ENCODE measurements at places on chromosomes 3 and 15.

DNA sequence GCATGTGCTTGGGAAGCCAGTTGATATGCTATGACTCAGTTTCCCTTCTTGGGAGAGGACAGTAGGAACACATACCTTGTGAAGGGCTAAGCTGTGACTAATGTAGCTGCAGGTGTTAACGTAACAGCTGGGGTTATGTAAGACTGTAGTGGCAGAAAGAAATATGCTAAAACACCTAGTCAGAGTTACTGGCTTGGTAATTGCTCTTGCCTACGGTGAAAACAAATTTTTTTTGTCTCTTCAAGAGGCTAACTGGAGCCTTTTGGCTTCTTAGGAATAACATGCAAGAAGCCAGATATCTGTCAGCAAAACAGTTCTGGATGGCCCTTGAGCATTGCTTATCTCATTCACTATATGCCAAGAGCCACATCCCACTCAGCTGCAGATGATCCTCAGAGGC, 1.4 kb downstream of the MAPKBP1 start:
- no peak for DNase-seq

- no peak for DNase-seq
Measured at GRCh38 chr3:23629181-23629894, 176.4 kb upstream of the UBE2E1 start.

GRCh38 chr15:100022806-100023205, 289.6 kb upstream of the LYSMD4 start:
- no peak for DNase-seq

DNA sequence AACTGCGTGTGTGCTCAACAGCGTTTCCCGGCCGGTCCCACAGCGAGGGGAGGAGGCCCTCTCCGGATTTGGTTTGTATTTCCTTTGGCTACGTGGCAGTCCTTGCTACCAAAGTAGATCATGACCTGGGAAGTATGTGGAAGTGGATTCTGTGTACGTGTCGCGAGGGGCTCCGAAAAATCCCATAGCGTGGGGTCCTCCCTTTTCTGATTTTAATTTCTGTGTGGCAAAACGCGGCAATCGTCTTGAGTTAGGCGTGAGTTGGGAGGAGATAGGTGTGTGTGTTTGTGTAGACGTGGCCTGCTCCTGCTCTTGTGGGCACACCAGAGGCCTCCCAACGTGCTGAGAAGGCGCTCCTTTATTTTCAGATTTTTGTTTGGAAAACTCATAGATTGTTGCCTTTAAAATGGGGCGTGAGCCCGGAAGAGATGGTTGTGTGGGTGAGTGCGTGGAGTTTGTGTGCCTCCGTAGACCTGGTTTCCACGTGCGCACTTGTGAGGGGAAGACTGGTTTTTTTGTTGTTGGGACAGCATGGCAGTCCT, 1.2 kb downstream of the TRIM71 start:
- DNase-seq, result no peak

- no peak for DNase-seq
Measured at GRCh38 chr3:37726525-37727290, 135.0 kb upstream of the CTDSPL start.

GRCh38 chr3:112755845-112756613, 90.6 kb downstream of the CD200R1L start:
- DNase-seq, result no peak

- no peak for DNase-seq
Measured at GRCh38 chr3:21528291-21528995, 222.6 kb downstream of the ZNF385D start.

GRCh38 chr3:45628746-45629145, 34.2 kb downstream of the LIMD1 start:
- DNase-seq, result no peak

DNA sequence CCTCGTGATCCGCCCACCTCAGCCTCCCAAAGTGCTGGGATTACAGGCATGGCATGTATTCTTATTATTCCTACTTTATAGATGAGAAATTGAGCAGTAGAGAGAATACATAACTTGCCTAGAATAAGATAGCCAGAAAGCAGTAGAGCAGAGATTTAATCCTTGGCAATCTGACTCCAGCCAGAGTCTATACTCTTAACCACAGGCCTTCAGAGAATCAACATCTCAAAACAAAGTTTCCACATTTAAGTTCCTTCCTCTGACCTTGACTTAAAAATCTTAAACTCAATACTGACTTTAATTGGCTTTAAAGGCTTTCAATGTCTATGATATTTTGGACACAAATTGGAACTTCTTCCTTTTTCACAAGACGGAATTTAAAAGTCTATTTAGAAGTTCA, 37.1 kb downstream of the ZNF106 start:
- DNase-seq, result no peak

- DNase-seq, result no peak
Measured at GRCh38 chr3:103047640-103048039, 612.8 kb downstream of the ZPLD1 start.

GRCh38 chr3:16697443-16698147, 92.4 kb upstream of the DAZL start:
- DNase-seq, result no peak

DNA sequence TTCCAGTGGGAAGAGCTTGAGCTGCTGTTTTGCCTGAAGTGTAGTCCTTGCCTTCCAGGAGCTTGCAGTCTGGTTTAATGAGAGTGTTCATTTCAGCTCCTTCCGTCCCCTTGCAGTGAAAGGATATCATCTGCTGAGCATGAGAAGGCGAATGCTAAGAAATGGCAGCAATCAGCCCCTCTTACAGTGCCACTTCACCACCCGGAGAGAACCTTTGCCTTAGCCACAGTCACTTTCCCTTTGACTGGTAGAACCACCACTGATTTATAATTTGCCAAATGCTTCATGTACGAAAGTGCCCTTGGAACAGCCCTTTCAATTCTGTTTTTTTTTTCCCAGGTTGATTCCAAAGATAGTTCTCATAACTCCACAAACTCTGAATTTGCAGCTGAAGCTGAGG, 11.5 kb downstream of the TATDN2 start:
- DNase-seq, result no peak

DNA sequence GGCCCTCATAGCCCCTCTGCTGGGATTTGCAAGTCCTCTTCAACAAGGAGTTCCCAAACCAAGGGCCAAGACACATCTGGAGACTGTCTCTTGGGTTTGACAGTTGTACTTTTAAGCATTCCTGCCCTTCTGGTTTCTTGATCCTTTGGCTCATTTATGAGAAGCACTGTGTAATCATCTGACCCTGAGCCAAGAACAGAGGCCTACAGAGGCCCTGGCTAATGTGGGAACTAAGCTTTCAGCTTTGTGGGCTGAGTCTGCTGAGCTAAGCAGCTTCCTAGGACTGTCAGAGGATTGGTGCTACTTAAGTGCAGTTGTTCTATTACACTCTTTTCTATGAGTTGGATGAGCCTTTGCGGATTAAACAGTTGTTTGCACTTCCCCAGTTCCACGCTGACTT, 178.3 kb downstream of the KBTBD8 start:
- DNase-seq, result no peak

DNA sequence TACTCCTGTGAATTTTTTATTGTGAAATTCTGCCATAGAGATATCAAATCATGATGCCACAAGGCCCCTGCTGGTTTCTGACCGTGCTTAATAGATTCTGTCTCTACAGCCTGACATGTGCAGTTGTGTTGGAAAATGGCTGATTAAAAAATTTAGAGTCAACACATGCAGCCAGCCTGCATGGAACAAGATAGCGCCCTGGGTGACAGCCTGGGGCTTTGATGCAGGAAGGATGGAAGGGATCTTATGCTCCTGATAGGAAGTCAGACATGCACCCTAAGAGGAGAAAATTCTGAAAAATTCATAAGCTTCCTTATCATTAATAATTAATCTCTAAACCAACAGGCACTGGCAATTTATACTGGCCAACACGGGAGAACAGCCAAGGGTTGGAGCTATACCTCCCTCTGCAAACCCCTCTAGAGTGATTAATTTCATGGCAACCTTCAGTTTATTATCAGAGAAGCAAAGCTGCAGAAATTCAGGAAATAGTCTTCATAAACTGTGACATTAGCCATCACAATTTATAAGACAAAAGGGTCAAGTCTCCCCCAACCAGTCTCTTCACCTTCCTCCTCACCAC, 198.4 kb downstream of the CADPS start:
- DNase-seq, result no peak

GRCh38 chr3:16654976-16655375, 49.8 kb upstream of the DAZL start:
- no peak for DNase-seq

DNA sequence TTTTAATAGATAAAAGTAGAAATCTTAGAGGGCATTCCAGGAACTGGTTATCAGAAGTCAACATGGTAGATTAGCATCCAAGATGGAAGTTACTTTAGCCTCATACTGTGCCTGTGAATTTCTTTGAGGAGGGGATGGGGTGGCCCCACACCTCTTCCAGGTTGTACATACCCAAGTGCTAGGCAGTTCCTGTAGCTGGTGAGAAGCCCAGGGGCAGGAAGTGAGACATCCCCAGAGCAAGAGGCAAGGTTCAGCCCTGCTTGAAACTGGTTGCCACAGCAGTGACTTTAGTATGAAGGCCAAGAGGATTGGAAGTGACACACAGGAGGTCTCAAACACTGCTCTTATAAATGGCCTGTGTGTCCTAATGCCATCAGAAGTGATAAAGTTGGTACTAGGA, 11.9 kb downstream of the GTPBP8 start:
- DNase-seq, result no peak

- no peak for DNase-seq
Measured at GRCh38 chr3:113165841-113166240, 45.5 kb upstream of the BOC start.

DNA sequence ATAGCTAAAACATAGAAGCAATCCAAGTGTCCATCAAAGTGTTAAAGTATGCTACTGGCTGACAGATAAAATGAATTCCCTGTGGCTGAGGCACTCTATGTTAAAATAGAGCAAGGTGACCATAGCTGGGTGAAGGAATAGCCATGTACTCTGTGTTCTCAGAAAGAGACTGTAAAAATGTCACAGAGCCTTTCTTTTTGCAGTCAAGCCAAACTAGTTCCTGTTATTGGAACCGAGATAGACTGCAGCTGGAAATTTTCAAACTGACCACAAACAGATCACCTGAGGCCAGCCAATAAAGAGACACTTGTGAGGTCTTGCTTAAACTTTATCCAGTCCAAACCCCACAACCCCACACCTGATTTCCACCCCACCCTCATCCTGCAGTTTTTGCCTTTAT, 422.8 kb upstream of the NAALADL2 start:
- DNase-seq, result no peak

DNA sequence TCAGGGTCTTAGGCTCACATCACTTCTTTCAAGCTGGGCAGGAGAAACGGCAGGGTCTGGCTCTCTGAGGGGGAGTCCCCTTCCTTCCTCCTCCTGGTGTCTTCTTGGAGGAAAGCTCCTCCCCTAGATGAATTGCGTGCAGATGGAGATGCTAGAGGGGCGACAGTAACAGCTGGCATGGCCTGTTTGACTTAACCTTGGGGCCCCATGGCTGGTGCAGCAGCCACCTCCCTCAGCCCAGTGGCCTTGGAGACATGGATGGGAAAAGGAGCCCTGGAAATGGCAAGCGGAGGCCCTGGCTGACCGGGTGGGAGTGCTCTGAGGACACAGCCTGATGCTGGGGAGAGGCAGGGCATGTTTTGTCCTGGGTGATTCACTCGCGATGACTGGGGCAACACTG, 20.2 kb downstream of the PAK6 start:
- no peak for DNase-seq

- DNase-seq, result no peak
Measured at GRCh38 chr15:62450061-62450460, 285.0 kb upstream of the C2CD4B start.

GRCh38 chr3:48989796-48990635, at the start of gene P4HTM:
Gene P4HTM, plus strand, starts transcription at chr3:48990241. Its CDS starts 16 bp downstream, at chr3:48990257.
- peak; percentile 89 for DNase-seq

- DNase-seq, result no peak
Measured at GRCh38 chr3:118267588-118267987, 767.1 kb downstream of the IGSF11 start.

DNA sequence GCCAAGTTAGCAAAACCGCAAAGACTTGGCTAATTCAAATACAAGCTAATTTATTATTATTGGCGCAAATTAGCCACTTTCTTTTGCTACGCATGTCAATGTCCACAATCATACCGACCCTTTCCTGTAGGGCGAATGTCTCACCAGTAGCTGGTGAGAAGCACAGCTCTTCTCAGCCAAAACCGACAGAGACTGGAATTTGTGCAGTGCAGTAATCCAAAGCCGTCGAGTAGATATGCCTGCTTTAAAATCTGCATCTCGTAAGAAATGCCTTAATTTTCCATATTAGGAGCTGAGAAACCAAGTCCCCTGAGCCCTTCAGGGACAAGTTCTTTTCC, 614 bp upstream of the MINDY2 start:
- DNase-seq, result no peak

DNA sequence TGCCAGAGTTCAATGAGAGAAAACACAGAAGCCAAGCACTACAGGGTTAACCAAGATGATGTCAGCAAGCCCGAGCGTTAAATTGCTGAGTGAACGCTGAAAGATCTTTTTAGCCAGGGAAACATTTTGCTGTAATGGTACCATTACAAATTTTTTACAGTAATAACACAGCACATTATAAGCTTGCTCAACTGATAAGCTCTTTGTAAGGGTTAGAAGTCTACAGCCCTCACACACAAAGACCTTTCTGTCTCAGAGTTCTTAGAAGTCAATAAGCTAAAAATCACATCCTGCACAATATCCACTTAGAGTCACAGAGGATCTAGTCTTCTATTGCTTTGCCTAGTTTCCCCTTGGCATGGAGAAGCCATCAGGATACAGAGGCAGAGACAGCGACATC, 29.9 kb downstream of the CHSY1 start:
- no peak for DNase-seq

DNA sequence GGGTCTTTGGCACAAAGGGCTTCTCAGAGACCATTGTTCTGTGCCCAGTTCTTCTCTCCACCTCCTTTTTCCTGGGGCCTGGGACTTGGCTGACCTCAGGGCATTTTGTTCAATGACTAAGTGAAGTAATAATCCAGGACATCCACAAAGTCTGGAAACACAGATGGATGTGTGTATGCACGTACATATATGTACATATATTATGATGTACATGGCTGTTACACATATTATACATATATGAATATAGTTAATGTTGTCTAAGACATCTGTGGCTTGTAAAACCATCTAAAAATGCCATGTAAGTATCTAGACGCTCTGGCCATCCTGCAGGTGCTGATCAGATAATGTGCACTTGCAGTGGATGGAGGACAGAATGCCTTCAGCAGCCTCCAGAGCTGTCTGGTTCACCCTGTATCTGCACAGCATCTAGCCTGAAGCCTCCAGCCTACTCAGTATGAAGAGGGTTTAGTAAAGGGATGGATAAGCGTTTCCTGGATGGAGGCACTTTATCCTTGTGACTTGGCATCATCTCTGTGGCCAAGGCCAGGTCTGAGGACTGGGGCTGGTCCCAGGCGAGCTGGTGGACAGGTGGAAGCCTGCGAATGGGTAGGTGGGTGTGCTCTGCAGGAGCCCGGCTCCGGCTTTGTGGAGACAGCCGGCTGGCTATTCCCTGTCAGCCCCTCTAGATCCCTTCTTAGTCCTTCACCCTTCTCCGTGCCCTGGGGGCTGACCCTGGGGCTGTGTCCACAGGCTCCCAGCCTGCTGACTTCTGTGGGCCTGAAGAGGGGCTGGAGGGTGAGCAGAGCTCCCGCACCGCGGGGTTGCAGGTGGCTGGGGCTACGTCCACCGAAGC, 88.4 kb downstream of the WNT7A start:
- DNase-seq, result no peak

GRCh38 chr3:177491296-177492032, 294.2 kb upstream of the TBL1XR1 start:
- DNase-seq, result peak; percentile 95

All from globus pallidus (tissue), 1 donor.